Activated naive CD4-positive, alpha-beta T cell (primary cell): ENCODE measurements at places on chromosomes 3 and 15.

DNA sequence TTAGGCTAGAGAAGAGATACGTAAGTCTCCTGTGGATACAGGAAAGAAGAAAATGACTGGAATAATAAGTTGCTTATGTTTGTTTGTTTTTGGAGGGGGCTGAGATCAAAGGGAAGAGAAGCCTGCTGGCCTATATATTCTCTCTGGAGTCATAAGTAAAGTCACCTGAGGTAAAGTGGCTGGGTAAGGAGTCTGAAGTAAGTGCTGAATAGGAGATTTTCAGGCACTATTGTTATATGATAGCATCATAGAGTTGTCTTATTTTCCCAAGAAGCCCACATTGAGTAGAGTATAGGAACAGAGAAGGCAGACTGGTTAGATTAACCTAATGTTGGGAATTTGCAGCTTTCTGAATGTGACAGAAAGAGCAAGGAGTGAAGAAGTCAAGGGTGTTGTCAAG is 10.7 kb downstream of the TBC1D23 start:
- no peak for DNase-seq

DNA sequence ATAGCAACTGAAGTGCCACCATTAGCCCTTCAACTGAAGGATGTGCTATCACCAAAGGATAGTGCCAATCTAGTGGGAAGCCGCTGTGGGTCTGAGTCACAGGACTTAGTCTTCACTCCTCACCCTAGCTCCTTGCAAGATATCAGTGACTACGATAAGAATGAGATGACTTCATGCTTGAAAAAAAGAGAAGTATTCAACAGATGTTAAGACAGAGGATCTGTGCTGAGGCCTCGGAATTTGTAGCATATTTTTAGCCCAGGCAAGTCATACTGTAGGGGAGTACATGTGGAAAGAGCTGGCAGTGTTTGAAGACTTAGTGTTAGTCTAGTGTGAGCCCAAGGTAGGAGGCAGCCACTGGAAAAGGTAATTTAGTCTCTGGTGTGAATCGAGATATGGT is 270.7 kb upstream of the LRTM1 start:
- no peak for DNase-seq

GRCh38 chr3:129123314-129124060 is 1.9 kb upstream of the RAB43 start:
- no peak for DNase-seq

DNA sequence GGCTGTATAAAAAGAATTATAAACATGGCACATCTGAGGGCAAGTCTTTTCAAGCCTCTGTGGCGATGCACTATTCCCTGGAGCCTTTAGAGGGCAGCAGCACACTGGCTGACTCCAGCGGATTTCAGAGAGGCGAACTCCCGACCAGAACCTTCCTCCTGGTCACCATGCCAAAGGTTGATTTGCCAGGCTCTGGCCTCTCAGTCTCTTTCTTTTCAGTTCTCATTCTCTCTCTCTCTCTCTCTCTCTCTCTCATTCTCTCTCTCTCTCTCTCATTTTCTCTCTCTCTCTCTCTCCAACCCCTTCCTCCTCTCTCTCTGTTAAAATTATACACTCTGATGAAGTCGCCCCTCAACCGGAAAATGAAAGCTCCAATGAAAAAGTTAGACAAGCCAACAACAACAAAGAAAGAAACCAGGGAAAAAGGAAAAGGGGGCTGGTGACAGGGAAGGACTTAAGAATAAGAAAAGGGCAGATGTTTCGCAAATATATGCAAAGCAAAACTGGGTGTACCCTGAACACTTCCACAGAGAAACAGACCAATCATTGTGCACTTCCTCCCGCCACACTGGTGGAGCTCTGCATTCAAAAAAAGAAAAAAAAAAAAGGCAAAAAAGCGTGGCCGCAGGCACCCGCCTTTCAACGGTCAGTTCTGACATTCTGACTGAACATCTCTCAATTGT is 90.2 kb downstream of the TIGIT start:
- peak; percentile 14 for DNase-seq

DNA sequence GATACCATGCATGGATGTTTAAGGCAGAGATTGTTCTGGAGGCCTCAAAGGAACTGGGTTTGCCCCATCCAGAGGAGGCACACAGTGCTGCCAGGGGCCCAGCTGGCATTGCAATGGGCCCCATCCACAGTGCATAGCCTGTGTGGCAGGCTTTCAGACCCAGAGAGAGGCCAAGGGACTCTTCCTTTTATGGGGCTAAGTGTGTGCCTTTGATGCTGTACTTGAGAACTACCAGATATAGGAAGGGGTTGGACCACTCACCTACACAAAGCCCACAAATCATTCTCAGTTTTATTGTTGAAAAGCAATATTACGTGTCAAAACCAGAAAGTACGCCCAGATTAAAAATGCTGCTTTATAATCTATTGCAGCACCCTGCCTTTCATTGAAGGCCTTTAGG is 134.9 kb downstream of the EPHB1 start:
- DNase-seq = no peak

- no peak for DNase-seq
Measured at GRCh38 chr3:150666167-150666566, 37.6 kb downstream of the ERICH6 start.

GRCh38 chr15:63288778-63289378 is 11.5 kb downstream of the APH1B start:
- no peak for DNase-seq

- no peak for DNase-seq
Measured at GRCh38 chr3:128825117-128825725, 54.2 kb upstream of the ACAD9 start.

DNA sequence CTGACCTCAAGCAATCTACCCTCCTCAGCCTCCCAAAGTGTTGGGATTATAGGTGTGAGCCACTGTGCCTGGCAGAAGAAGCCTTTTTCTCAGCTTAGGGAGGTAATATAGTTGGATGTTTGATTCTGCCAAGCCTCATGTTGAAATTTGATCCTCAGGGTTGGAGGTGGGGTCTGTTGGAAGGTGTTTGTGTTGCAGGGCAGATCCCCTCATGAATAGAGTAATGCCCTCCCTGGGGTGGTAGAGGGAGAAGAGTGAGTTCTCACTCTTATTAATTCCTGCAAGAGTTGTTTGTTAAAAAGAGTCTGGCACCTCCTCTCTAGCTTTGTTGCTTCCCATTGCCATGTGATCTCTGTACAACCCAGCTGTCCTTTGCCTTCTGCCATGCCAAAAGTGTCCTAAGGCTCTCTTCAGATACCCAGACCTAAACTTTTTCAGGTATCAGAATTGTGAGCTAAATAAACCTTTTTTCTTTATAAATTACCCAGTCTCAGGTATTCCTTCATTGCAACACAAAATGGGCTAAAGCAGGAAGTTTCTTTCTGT is 16.4 kb downstream of the NECTIN3 start:
- no peak for DNase-seq

DNA sequence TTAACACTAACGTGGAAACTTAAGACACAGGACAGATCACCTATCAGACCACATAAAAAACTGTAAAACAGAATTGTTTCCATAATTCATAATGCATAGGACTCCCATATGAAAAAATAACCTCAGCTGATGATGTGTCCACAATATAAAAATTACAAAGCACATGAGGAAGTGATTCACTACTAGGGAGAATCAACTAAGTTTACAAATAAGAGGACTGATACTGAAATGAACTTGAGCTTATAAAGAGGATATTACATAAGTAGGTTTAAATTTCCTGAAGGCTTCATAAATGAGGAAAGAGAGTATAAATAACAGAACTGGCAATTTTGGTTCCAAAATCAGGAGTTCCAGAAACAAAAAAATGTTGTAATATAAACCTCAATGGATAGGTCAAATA is 111.9 kb downstream of the SAMMSON start:
- DNase-seq = no peak

DNA sequence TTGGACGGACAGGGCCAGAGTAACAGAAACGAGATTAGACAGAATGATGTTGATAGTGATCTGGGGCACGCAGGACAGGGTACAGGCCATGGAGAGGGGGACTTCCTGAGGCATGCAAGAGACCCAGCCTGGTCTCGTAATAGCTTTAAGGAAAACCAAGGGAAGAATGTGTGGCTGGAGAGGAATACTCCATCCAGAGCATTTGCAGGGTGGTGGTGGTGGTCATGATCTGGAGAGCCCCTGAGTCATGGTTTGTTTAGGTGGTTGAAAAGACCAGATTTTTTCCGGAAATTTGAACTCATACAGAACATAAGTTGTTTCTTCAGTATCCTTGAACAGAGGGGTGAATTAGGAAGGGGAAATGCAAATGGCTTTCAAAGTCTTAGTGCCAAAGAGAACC is 138.5 kb downstream of the DUT start:
- no peak for DNase-seq
